ENCODE measurements at places on chromosomes 3 and 15.

GRCh38 chr3:24336101-24336500 is 158.5 kb downstream of the THRB start:
- no peak for DNase-seq

DNA sequence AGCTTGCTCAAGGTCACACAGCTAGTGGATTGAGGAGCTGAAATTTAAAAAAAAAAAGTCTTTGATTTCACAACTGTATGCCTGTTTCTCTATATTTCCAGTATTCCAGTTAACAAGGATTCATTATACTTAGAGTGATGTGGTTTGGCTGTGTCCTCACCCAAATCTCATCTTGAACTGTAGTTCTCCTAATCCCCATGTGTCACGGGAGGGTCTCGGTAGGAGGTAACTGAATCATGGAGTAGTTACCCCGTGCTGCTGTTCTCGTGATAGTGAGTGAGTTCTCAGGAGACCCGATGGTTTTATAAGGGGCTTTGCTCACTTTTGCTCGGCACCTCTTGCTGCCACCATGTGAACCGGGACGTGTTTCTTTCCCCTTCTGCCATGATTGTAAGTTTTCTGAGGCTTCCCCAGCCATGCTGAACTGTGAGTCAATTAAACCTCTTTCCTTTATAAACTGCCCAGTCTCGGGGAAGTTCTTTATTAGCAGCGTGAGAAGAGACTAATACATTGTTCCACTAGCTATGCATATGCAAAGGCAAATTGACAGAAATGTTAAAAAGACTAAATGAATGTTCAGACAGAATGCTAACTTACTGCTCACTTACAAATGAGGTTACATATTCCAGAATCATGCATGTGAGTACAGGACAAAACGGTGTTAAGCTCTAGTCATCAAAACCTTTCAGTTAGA is 1101.9 kb downstream of the ROBO1 start:
- no peak for DNase-seq

- DNase-seq: no peak
Measured at GRCh38 chr3:73669260-73669659, 44.5 kb upstream of the PDZRN3 start.

DNA sequence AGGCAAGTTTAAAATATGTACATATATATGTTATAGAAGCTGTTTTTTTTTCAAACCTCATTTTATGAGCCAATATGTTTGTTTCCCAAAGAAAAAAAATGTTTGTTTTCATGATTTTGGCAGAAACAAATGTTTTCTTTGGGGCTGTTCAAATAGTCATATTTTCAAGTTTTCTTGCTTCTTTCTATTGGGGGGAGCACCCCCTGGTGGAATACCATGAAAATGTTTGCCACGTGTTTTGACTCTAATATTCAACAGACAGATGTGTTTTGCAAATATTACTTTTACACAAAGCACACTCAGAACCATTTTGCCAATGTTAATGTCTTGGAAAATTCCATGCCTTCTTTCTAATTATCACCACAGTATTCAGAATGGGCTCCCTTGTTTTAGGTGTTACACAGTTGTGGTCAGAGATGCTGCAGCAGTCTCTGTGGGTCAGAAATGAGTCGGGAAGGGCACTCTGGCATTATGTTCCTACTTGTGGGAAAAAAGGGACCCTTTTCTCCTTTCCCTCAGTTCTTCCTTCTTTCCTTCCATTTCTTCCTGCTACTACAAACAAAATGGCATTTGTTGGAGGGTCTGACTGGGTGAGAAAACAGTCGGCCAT is 817.0 kb downstream of the TUSC7 start:
- no peak for DNase-seq
